Stimulated activated CD8-positive, alpha-beta memory T cell treated with anti-CD3 and anti-CD28 coated beads, Interleukin-2, amount 100 ng/mL, for 1 hour (primary cell): ENCODE measurements at places on chromosomes 7 and 10.

GRCh38 chr10:132158823-132159222, 27.9 kb upstream of the DPYSL4 start:
- no peak for DNase-seq

GRCh38 chr10:119341459-119342301, 134.3 kb downstream of the GRK5 start:
- peak; percentile 21 for DNase-seq

DNA sequence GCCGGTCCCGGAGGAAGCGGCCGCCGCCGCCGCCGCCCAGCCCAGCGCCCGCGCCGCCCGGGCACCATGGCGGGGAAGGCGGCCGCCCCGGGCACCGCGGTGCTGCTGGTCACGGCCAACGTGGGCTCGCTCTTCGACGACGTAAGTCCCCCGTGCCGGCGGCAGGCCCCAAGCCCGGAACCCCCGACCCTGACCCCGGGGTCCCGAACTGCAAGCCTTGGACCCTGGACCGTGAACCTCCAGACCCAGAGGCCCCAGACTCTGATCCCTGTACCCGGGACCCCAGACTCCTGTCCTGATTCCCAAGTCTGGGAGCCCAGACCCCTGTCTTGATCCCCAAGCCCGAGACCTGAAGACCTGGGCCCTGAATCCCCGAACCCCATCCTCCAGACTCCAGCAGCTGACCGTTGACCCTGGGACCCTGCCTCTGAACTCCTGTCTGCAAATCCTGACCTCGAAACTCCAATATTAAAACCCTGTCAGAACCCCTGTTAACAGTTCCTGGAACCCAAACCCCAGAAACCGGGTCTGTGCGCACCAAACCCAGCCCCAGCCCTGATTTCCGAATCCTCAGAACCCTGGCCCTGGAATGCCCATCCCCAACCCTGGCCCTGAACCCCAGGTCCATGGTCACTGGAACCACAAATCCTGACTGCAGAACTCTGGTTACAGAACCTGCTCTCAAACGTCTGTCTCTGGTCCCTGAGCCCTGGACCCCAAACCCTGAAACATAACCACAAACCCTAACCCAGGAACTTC, 623 bp downstream of the INPP5A start:
- no peak for DNase-seq

GRCh38 chr7:138245216-138245615, 169.0 kb downstream of the AKR1D1 start:
- DNase-seq = no peak

DNA sequence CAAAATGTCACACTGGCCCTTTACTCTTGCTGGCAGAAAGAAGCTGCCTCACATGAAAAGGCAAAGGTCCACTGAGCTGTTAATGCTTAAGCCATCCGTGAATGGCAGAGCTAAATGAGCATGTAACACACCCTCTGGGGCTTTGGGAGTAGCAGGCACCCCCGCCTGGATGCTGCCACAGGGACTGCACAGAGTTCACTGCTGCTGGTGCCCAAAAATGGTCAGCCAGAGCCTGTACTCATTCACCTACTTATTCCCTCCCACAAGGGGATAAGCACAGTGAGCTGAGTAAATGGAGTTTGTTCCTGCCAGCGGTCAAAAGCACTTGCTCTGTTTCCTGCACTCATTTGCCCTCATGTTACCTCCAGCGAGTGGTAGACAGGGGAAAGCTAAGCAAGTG, 374.0 kb upstream of the STEAP1 start:
- no peak for DNase-seq

- no peak for DNase-seq
These were observed 117.8 kb downstream of the TRRAP start for GRCh38 chr7:98996150-98996552.

GRCh38 chr10:101111547-101111946, 19.6 kb upstream of the TLX1 start:
- no peak for DNase-seq

- DNase-seq = no peak
These were observed 36.6 kb downstream of the FAM53B start for GRCh38 chr10:124707551-124707950.

DNA sequence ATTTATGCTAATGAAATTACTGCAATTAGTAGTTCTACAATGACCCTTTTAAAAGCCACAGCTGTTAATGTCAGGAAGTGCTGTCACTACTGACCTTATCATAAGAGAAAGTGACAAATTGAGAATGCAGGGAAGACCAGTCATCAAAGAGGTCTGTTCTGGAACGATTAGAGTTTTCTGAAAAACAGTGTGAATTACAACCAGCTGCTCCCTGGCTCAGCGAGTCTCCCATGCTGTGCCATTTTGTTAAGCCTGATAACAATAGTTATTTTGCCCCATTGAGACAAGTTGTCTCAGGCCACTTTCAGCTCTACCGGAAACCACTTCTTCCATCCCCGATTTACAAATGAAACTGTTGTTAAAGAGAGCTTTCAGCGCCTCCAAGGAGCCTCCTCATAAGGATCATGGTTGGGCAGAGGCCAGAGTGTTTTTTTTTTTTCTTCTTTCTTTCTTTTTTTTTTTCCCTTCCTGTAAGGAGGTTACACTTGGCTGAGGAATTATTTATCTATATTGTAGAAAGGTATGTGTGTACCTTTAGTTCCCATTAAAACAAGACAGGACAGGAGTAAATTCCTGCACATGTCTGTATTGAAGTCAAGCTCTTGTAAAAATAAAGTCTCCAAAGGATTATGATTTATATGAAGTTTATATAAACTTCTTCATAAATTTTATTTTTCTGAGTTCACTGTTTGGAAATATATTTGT, 173.6 kb downstream of the CDCA7L start:
- no peak for DNase-seq

DNA sequence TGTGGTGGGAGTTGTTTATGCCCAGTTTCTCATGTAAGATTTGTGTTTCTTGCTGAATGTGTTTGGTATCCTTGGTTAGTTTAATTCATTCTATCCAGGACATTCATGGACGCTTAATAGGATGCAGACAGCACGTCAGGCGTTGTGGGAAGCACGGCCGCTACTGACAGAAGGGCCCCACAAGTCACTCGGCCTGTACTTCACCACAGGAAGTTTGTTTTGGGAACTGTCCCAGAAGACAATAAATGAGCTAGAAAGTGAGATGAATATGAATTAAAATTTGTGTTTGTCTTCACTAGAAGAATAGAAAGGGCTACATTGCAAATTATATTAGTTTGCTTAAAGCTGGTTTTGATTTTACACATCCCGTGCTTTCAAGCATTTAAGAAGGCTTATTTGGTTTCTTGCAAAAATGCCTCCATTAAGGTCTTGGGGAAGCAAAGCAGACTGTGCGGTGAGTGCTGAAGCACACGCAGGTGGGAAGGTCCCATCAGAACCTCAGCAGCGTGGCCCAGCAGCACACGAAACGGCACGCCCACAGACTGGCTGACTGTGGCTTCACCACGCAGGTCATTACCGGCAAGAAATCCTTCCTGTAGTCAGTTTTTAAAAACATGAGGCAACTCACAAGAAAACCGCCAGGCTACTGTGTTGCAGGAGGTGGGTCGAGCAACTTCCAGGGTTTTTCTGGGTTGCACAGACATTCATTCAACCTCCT, 74.1 kb downstream of the VIPR2 start:
- DNase-seq = no peak

DNA sequence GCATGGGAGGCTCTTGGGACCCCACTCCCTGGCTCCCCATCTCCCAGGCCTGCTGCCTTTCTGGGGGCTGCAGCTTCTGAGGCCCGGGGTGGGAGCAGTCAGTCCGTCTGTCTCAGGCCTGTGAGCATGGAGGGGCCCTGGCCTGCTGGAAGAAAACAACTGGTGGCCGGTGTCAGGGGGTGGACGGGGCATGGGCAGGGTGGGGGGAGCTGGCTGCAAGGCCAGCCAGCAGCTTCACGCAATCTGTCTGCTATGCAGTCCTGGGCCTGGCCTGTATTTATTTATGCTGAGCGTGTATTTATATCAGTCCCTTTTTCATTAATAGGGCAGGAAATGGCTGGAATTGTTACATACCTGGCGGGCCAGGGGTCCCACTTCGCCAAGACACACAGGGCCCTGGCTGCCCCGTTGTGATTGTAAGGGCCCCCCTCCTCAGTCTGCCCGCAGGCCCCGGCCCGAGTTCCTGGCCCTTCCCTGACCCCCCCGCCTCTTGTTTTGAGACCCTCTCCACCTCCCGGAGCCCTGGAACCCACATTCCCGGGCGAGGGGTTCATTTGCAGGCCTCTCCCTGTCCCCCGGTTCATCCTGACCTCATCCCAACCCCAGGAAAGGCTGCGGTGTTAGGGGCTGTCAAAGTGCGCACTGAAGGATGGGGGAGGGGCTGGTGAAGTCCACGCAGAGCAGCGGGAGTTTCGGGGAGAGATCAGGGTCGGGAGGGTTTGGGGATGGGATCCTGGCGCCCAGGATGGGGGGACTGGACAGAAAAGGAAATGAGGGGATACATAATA, 8.2 kb downstream of the TMEM270 start:
- DNase-seq = no peak

DNA sequence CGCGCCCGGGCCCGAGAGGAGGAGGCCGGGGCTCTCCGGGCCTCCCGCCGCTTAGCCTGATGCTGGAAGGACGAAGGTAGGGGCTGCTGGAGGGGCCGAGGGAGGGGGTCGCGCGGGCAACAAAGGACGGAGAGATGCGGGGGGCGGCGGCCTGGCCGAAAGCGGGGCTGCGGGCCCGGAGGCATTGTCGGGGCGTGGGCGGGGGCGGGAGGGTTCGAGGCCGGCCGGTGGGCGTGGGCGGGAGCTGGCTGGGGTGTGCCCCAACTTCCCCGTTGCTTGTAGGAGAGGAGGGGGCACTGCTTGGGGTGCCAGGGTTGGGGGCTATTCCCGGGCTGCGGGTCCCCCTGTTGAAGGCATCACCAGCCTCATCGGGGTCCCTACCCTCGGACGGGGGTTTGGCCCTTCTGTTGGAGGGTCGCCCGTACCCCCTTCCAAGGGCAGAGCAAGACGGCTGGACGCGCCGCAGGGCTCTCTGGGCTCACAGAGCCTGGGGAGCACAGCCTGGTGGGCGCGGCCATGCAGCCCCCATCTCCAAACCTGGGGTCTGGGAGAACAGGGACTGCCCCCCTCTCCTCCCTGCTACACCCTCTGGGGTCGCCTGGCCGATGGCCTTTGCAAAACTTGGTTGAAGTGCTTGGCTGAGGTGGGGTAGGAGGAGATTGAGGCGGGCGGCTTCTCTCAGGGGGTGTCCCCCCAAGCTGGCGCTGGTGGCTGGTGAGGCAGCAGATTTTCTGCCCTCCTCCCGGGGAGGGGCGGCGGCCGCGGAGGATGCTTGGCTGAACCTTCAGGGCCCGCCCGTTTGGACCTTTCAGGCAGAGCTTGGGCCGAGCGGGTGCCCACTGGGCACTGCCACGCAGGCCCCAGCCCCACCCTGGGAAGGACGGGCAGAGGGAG, 699 bp downstream of the CLIP2 start:
- DNase-seq = no peak

DNA sequence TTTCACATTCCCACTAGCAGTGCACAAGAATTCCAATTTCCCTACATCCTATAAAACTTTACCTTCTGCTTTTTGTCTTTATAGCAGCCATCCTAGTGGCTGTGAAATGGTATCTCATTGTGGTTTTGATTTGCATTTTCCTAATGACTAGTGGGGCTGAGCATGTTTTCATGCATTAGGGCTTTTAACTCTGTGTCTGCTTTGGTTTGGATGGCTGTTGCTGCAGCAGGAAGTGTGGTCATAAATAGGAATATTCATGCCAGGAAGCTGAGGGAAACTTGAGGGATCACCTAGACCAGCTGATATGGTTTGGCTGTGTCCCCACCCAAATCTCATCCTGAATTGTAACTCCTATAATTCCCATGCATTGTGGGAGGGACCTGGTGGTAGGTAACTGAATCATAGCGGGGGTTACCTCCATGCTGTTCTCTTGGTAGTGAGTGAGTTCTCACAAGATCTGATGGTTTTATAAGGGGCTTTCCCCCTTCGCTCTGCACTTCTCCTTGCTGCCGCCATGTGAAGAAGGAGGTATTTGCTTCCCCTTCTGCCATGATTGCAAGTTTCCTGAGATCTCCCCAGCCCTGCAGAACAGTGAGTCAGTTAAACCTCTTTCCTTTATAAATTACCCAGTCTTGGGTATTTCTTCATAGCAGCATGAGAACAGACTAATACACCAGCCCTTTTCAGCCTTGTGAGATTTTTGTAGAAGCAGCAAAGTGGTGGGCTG, 181.8 kb upstream of the PITRM1 start:
- no peak for DNase-seq

- no peak for DNase-seq
These were observed 38.4 kb downstream of the SYPL1 start for GRCh38 chr7:106073701-106074100.

DNA sequence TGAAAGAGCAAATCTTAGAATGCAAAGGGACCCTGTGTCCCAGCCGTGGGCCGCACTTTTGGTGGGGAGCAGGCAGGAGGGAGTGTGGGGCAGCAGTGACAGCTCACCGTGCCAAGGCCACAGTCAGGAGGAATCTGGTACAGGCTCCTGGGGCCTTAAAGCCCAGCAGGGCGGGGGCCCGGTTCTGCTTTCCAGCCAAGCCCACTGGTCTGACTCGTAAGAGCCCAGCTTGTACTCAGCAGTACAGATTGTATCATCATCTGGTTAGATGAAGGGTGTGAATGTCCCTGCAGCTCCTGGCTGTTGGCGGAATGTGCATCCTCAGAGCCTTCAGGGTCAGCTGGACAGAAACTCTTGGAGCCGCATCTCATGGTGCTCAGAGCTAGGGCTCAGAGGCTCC, 30.5 kb upstream of the TRIM8 start:
- no peak for DNase-seq

- DNase-seq = no peak
These were observed 199.6 kb downstream of the HERPUD2 start for GRCh38 chr7:35495377-35495776.

- DNase-seq = no peak
These were observed 994.1 kb downstream of the TYW1 start for GRCh38 chr7:67990716-67991115.

GRCh38 chr10:65628493-65629139, 1297.2 kb upstream of the LRRTM3 start:
- DNase-seq = no peak

GRCh38 chr10:78777466-78777865, 291.3 kb upstream of the ZMIZ1 start:
- no peak for DNase-seq

DNA sequence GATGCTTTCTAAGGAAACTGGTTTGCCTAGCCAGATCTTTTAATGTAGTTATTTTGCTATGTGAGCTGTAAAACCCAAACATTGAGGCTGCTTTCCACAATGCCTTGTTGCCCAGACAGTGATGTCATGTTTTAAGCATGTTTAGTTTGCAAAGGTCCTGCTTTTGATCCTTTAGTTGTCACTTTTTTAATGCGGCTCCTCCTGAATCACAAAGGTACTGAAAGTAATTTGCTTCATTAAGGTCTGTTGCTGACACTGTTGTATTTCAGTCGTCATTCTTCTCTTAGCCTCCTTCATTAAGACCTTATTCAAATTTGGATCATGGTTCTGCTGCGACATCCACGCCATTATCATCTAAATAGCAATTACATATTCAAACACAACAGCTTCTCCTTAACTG, 10.6 kb downstream of the RPA3 start:
- no peak for DNase-seq

- no peak for DNase-seq
These were observed 2.3 kb downstream of the MACROH2A2 start for GRCh38 chr10:70054902-70055301.

GRCh38 chr10:6563731-6564130, 16.3 kb downstream of the PRKCQ start:
- DNase-seq = no peak

GRCh38 chr7:39894904-39895303, 55.2 kb upstream of the CDK13 start:
- no peak for DNase-seq

- DNase-seq = no peak
These were observed 10.0 kb upstream of the CDK14 start for GRCh38 chr7:90586091-90586490.
